ENCODE measurements at places on chromosomes 6 and 20.

- no peak for DNase-seq
Observed at GRCh38 chr6:41531591-41532582, 14.3 kb upstream of the FOXP4 start.

GRCh38 chr6:48766349-48766748 lies 655.4 kb upstream of the PTCHD4 start:
- no peak for DNase-seq

DNA sequence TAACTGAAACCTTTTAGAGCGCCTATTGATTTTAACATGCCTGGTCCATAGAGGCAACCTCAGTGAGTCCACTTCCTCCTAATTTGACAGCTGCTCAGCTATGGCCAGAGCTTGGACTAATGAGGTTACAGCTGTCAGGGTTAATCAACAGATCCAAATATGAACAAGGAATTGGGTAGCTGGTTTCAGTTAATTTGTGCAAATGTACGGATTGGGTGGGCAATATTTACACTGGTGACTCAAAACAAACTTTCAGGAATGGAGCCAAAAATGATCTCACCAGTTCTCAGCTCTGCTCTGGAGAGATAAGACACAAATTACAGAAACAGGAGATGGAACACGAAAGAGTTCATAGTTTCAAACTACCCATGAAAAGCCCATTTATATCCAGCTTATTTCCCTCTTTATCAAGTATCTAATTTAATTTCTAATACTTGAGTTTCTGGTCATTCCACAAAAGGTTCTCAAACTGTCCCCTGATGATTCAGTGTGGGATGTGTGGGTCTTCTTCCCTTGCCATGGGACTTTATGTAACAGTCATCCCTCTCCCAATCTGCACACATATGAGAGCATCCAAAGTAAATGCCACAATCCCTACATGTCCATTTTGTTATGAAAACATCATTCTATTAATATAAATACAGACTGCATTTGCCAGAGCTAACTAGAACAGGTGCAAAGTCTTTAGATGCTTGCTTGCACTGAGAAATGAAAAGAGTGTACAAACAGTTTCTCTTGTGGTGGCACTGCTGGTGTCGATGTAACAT lies 149.9 kb downstream of the RPS12 start:
- DNase-seq: no peak

DNA sequence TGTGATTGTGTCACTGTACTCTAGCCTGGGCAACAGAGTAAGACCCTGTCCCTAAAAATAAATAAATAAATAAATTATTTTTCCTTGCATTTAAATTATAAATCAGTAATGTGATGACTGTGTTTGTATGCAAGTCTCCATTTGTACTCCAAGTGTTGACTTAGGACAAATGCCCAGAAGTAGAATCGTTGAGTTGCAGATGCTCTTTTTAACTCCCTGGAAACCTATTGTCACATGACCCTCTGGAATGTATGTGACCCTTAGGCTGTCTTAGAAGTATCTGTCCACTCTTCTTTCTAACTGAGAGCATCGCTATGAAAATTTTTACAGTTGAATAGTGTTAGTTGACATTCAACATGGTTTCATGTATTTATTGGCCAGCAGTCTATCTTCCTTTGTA lies 18.8 kb downstream of the OR2A4 start:
- DNase-seq: no peak
